ENCODE measurements at places on chromosomes 12 and 14.

- DNase-seq: no peak
These were observed 317.6 kb downstream of the CCDC91 start for GRCh38 chr12:28507867-28508266.

DNA sequence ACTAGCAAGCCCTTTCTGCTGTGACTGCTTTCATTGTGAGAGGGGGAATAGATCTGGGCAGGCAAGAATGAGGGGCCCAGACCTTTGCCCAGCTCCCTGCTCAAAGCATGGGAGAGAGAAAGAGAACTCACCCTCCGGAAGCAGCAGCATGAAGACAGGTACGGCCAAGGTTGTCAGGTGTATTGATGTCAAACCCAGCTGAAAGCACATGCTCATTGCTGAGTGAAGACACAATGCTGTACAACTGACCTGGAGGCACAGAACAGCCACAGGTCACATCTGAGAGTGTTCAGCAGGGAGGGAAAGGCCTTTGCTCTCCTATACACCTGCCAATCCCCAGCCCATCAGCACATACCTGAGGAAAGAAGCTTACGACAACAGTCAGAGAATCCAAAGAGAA, 5.5 kb downstream of the ANKRD52 start:
- DNase-seq: no peak

DNA sequence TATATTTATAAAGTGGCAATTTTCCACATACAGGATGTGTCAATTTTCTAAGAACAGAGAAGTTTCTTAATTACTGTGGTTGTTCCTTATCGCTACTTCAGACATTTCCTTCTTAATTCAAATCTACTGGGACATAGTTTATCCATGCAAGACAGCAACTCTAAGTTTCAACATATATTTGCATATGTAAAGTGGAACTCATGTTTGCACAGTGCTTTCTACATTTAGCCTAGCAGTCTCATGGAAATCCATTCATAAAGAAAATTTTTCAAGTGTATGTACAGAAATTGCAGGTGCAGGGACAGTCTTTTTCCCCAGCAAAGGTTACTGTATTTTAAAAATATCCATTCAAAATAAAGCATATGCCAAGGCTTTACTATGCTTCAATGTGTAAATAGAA, 956.7 kb upstream of the SEL1L start:
- no peak for DNase-seq

- no peak for DNase-seq
These were observed 504.9 kb upstream of the CCDC196 start for GRCh38 chr14:65981192-65981843.

GRCh38 chr12:105477873-105478272, 147.4 kb downstream of the C12orf75 start:
- DNase-seq: no peak

DNA sequence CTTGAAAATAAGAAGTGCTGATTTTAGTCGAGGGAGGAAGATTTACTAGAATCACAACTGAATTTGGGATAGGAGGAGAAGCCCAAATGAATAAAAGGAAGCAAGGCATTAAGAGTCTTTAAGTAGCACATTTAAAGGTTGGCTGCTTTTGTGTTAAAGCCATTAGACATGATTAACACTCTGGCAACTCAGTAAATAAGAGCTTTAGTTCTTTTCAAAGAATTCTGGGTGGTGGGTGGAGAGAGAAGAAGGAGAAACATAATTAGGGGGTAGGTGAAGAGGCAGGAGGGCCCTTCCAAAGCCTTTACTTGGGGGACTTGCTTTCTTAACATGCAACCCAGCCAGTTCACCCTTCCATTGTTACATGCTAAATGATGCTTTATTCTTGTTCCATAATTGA, 284.6 kb upstream of the SEL1L start:
- no peak for DNase-seq

GRCh38 chr12:14394317-14395073, 29.0 kb downstream of the ATF7IP start:
- peak; percentile 69 for DNase-seq

GRCh38 chr14:26810631-26811030, 212.8 kb upstream of the NOVA1 start:
- no peak for DNase-seq

DNA sequence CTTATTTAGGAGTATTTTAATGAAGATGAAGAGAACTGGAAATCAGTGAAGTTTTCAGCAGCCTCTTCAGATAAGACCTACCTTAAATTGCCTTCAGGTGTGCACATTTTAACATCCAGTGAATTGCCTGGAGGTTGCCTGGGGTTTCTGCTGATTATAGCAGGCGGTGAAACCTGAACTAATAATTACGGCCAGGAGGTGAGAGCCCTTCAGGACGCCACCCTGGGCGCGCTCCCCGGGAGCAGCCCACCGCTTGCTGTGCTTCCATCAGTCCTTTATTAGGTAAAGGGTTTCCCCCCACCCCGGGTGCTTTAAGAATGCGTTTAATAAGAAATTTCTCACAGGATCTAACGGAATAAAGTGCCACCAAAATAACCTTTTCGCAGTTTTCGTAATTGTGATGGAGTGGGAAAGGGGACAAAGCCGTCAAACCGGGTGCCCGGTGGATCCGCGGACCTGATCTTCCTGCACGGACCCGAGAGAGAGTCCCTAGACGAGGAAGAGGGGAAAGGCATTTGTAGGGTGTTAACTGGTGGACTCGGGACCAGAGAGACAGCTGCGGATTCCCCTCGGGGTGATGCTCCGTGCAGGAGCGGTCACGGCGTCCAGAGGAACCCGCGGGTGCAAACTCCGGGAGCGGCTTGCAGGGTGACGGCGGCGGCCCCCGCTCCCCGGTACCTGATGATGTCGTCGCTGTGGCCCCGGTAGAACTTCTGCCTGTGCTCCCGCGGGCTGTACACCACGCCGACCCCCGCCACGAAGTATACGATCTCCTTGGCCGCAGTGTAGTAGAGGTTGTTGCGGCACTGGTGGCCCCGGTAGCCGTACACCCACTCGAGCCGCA, 902 bp downstream of the EML5 start:
- no peak for DNase-seq

GRCh38 chr12:28059220-28059619, 86.7 kb upstream of the PTHLH start:
- DNase-seq: no peak

DNA sequence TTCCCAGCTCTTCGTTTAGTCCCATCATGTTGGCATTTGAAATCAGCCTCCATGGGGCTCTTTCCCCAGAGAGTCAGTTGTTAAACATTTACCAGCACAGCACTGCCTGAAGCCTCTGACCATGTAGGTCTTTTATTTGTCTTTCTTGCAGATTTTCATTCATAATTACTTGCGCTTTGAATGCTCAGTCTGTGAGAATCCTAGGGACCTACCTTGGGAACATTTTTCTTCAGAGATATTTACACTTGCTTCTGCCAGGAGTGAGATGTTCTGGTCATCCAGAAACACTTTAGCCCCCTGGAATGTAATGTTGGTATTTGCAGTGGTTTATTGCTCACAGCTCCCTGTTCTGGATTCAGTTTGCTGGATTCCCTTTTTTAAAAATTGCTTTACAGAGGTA, 41.7 kb downstream of the RPH3A start:
- no peak for DNase-seq

- DNase-seq: peak; percentile 98
These were observed 73.6 kb downstream of the SRGAP1 start for GRCh38 chr12:63917864-63918799.

DNA sequence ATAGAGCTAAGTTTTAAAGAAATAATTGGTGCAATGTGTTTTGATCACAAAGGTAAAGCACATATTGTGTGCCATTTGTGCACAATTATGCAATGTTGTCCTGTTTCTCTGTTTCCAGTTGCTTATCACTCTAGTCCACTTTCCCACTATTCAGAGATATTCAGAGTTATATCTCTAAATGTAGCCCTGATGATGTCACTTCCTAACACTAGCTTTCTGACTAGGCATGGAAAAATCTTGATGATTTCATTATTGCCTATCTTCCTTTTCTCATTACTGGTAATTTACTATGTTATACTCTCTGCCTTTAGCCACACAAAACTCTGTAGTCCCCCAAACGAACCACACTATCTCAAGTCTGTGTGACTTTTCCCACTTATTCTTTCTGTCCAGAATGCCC, 221.2 kb downstream of the TRHDE start:
- no peak for DNase-seq

GRCh38 chr14:45051896-45052295, 32.0 kb upstream of the PRPF39 start:
- no peak for DNase-seq

GRCh38 chr12:14238221-14238792, 127.2 kb upstream of the ATF7IP start:
- DNase-seq: peak; percentile 33

DNA sequence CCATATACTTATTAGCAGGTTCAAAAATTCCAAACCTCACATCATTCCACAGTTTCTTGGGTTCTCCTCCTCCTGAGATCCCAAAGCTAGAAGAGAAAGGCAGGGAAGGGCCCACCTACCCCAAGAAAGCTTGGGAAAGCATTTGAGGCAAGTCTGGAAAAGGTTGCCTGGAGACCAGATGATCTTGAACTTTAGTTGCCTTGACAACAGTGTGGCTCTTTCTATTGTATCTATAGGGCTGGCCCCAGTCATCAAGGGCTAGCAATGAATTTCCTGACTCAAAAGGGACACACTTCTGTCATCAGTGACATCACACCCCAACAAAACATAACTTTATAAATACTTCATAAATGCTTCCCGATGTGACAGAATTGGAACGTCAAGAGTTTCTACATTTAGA, 40.0 kb downstream of the ZFYVE1 start:
- no peak for DNase-seq

DNA sequence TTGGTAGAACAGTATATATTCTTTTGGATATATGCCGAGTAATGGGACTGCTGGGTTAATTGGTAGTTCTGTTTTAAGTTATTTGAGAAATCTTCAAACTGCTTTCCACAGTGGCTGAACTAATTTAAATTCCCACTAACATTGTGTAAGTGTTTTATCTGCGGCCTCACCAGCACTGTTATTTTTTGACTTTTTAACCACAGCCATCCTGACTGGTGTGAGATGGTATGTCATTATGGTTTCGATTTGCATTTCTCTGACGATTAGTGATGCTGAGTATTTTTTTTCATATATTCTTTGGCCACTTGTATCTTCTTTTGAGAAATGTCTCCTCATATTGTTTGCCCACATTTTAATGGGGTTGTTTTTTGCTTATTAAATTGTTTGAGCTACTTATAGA, 357.4 kb downstream of the C12orf50 start:
- no peak for DNase-seq

DNA sequence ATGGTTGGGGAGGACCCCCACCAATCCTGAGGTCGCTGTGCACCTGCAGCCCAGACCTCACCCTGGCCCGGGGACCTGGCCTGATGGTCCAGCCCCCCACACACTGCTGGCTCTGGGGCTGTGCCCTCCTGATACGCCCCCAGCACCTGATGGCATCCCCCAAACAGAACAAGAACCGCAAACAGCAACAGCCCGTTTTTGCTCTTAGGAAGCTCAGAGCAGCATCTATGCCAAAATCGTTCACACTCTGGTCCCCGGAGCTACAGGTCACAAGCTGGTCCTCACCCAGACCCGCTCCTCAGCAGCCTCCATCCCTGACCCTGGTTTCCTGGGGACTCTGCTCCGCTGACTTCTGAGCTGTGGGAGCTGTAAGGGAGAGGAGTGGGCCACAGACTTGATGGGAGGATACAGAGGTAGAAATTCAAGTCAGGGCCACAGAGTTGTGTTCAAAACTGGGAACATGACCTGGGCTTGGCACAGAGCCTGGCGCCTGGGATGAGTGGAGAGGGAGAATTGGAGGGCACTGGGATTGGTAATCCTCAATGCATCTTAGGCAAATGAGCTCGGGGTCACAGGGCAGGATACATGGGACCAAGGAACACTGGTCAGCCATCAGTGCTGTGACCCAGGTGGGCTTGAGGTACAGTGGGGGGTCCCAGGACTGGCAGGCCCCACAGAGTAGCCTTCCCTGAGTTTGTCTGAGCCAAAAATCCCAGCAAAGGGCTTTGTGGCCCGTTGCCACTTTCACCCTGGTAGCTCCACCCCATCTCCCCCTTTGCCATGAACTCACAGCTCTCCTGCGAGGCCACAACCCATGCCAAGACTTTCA, 170.9 kb upstream of the RTL1 start:
- no peak for DNase-seq

- no peak for DNase-seq
These were observed 19.3 kb upstream of the MED6 start for GRCh38 chr14:70619708-70620107.

DNA sequence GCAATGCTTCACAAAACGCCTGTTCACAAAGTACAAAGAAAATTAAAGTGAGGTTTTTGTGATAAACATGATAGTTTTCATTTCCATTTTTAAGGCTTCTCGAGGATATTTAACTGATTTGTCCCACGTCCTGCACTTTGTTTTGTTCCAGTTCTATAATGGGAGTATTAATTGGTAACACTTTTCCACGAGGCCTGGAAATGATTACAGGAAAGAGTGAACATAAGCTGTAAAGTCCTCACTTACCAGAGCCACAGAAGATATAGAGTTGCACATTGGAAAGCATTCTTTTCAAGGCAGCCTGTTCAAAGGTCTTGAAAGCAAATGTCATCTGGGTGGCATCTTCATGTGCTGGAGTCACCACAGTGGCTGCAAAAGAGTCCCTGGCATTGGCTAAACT, 1236.6 kb downstream of the BCL11B start:
- DNase-seq: no peak

All from HCEC 1CT (cell line).